ENCODE measurements at places on chromosomes 12 and 14.
A peak's percentile ranks its signal among the peaks of the same experiment; 100 is the strongest.

- no peak for DNase-seq
Measured at GRCh38 chr12:91326058-91327027, 143.7 kb upstream of the DCN start.

DNA sequence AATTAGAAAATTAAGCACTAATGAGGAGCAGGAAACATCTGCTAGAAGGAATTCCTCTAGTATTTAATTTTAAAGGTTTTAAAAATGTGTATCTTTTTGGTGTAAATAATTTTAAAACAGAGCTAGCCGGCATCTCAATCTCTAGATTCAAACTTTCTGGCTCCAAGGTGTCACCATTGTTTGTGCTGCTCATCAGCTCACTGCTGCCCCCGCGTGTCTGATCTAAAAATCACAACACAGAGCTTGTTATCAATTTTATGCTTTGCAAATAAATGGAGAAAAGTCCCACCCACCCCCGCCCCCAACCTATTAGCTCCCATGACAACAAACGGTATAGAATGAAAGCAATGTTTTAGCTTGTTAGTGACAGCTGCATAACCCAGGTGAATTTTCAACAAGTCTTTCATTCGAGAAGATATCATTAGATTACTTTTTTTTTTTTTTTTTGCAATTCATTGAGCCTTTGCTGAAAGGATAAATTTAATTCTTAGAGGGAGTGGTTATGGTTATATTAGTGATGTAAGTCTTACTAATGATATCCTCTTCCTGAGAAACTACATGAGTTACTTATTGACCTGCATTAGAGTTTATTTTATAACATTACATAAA, 11.3 kb upstream of the ABHD12B start:
- peak; percentile 80 for DNase-seq

DNA sequence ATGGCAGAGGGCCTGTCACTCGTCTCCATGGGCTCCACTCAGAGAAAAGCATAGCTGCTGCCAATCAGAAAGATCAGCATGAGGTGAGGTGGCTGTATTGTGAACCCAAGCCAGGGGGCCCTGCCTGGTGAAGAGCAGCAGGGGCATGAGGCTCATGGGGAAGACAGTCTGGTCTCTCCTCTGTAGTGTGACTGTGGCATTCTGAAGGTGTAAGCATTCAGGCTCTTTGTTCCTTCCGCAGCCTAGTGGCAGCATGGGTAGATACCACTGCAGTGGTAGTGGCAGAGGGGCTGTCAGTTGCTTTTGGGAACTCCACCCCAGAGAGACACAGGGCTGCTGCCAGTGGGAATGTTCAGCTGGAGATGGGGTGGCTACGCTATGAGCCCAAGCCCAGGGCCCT, 5.1 kb upstream of the CLEC4D start:
- no peak for DNase-seq

DNA sequence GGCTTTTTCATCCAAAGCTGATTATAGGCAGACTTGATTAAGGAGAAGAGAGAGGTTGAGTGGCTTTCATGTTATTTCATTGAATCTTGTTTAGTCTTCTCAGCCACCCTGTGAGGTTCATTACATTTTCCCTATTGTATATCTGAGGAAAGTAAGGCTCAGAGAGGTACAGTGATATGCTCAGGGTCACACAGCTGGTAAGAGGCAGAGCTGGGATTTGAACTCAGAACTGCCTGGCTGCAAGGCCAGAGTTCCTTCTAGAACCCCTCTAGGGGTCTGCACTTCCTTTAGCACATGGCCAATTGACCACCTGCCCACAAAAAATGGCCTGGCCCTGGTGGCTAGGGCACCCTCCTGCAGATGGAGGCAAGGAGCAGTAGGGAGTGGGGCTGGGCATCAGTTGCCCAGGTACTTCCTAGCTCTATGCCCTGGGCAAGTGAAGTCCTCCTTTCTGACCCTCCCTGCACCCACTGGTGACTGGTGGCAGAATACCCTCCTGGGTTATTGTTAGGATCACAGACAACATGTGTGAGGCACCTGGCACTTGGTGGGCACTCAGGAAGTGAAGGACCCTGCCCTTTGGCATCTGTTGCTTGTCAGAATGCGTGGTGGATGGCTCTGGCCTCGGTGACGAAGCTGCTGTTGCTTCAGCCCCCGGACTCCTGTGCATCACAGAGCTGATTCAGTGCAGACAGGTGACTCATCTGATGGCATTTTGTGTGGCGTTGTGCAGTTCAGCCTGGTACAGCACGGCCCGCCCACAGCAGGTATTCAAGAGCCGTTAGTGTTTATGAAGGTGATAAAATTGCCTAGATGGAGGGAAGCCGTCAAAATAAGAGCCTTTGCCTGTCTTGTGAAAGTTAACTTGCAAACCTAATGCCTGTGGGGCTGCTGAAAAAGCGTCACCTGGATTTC, 115.8 kb downstream of the SLC25A47 start:
- peak; percentile 30 for DNase-seq

- DNase-seq = no peak
Measured at GRCh38 chr12:72546106-72546505, 273.9 kb downstream of the TRHDE start.
